ENCODE measurements at places on chromosomes 4 and X. TPM values are rescaled to one million over a fixed set of nuclear protein-coding genes. Genes with fewer than 3 reads are reported as not detected.

Gene CCSER1
- total RNA-seq = 13.2 TPM

Gene MAGEA9B
- total RNA-seq = not detected

Gene BRS3
- total RNA-seq = not detected

Gene FRMD7
- total RNA-seq = not detected

Gene ARAP2
- total RNA-seq = 12.5 TPM
